ENCODE measurements at places on chromosomes 7 and 10. TPM values are rescaled to one million over a fixed set of nuclear protein-coding genes. Genes with fewer than 3 reads are reported as not detected.

Gene CFAP58
- total RNA-seq = 0.08 TPM

Gene C7orf57
- total RNA-seq = 0.31 TPM

Gene ALDH18A1
- total RNA-seq = 45.8 TPM

Gene SP8
- not detected for total RNA-seq

Gene NKX2-3
- not detected for total RNA-seq

Gene FEZF1
- total RNA-seq = not detected

Gene PLEKHS1
- 0.07 TPM for total RNA-seq

Gene GBX1
- 0.17 TPM for total RNA-seq

Gene GHRHR
- total RNA-seq = not detected

Gene OR2A5
- total RNA-seq = not detected

Gene GSTO2
- total RNA-seq = 2.4 TPM

Gene CYP17A1
- total RNA-seq = not detected

Gene LEP
- not detected for total RNA-seq

Gene SEMA3C
- total RNA-seq = 75.5 TPM

Gene PRSS1
- total RNA-seq = not detected

Gene SLC39A12
- total RNA-seq = not detected

Gene CCL26
- total RNA-seq = 7.7 TPM

Gene ANKIB1
- 18.2 TPM for total RNA-seq

Gene SPAM1
- total RNA-seq = not detected

Gene HOXA6
- total RNA-seq = 1.6 TPM

Gene HOXA5
- 5.9 TPM for total RNA-seq

Gene TUBAL3
- 0.21 TPM for total RNA-seq

Gene ANKRD61
- total RNA-seq = 0.84 TPM

Gene GPR22
- not detected for total RNA-seq

Gene CC2D2B
- total RNA-seq = not detected

Gene FBXL13
- total RNA-seq = 0.30 TPM

Gene PDGFA
- 28.9 TPM for total RNA-seq

Gene SORBS1
- total RNA-seq = 0.58 TPM

Gene SFMBT2
- total RNA-seq = 9.7 TPM

Gene HOXA9
- total RNA-seq = 0.52 TPM

Gene PTPRZ1
- not detected for total RNA-seq

Gene VSIR
- 32.7 TPM for total RNA-seq

Gene CPN1
- total RNA-seq = 0.29 TPM

Gene STAG3
- 0.37 TPM for total RNA-seq

Gene RELN
- total RNA-seq = not detected

Gene STEAP1B
- 0.17 TPM for total RNA-seq

Gene AKR1C4
- total RNA-seq = 0.30 TPM
